ENCODE measurements at places on chromosomes 4 and X. TPM values are rescaled to one million over a fixed set of nuclear protein-coding genes. Genes with fewer than 3 reads are reported as not detected.

- H3K4me3 ChIP-seq, result no peak overlapping the region
- H3K27me3 ChIP-seq, result no peaks in the 10 kb centered on the region
- H3K4me1 ChIP-seq, result no peaks in the 10 kb centered on the region
- H3K27ac ChIP-seq, result no peak overlapping the region
Measured at GRCh38 chr4:133014473-133015135, 134.5 kb upstream of the PCDH10 start.

DNA sequence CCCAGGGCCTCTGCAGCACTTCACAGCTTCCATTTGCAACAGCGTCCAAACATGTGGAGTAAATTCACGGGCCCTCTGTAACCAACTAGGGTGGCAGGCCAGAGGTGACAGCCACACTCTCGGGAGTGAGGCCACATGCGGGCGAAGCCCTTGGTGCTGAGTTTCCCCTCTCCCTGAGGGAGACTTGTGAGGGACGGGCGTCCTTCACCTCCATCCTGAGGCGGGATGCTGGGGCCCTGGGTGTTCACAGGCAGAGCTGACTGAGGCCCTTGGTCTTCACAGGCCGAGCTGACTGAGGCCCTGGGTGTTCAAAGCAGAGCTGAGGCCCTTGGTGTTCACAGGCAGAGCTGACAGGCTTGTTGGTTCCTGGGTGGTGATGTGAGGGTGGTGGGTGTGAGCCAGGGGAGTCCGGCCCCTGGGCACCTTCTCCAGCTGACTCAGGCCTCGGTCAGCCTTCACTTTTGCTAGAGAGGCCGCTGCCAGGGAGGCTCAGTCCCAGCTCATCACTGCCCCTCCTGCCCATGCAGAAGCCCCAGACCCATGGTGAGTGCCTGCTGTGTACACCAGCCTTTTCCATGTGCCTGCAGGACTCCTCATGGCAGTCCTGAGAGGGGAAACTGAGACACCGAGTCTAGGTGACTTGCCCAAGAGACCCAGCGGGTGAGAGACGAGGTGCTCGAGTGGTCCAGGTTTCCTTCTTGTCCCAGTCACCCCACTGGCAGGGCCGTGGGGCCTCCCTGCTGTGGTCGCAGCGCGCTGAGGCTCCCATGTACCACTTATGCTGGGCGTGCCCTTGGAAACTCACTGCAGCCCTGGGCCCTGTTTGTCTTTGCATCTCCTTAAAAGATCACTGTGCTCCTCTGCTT is 8.5 kb downstream of the WFS1 start:
- H3K36me3 ChIP-seq, result no peaks in the 10 kb centered on the region
- H3K27me3 ChIP-seq, result no peaks in the 10 kb centered on the region
- no peak overlapping the region for H3K4me3 ChIP-seq
- H3K27ac ChIP-seq, result no peak overlapping the region

- H3K4me1 ChIP-seq, result no peaks in the 10 kb centered on the region
- H3K4me3 ChIP-seq, result no peak overlapping the region
- H3K27ac ChIP-seq, result no peak overlapping the region
- H3K27me3 ChIP-seq, result no peaks in the 10 kb centered on the region
Measured at GRCh38 chr4:78902298-78902697, 36.9 kb downstream of the PAQR3 start.

DNA sequence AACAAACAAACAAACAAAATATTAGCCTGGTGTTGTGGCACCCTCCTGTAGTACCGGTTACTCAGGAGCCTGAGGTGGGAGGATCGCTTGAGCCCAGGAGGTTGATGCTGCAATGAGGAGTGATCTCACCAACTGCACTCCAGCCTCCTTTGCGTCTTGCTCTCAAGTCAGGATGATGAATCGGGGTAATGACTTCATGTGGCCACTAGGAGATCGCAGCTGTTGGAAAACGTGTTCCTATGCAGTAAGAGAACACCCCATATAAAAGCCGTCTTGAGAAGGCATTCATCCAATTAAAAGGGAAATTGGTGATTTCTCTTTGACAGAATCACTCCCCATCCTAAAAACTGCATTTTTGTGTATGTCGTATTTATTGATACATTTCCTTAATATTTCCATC is 6.9 kb downstream of the CCNB3 start:
- no peak overlapping the region for H3K4me3 ChIP-seq
- H3K36me3 ChIP-seq, result no peaks in the 10 kb centered on the region
- no peaks in the 10 kb centered on the region for H3K4me1 ChIP-seq
- H3K27me3 ChIP-seq, result no peaks in the 10 kb centered on the region
- no peak for DNase-seq

Gene YIPF6
- 7.4 TPM for total RNA-seq

Gene SOWAHB
- not detected for total RNA-seq
